NCI-H345 (cell line): ENCODE measurements at places on chromosomes 4 and X.
A peak's percentile ranks its signal among the peaks of the same experiment; 100 is the strongest.

- DNase-seq = no peak
Observed at GRCh38 chr4:179755322-179755721, 2313.1 kb upstream of the AGA start.

- DNase-seq = no peak
Observed at GRCh38 chr4:40275065-40275730, 59.9 kb upstream of the CHRNA9 start.

DNA sequence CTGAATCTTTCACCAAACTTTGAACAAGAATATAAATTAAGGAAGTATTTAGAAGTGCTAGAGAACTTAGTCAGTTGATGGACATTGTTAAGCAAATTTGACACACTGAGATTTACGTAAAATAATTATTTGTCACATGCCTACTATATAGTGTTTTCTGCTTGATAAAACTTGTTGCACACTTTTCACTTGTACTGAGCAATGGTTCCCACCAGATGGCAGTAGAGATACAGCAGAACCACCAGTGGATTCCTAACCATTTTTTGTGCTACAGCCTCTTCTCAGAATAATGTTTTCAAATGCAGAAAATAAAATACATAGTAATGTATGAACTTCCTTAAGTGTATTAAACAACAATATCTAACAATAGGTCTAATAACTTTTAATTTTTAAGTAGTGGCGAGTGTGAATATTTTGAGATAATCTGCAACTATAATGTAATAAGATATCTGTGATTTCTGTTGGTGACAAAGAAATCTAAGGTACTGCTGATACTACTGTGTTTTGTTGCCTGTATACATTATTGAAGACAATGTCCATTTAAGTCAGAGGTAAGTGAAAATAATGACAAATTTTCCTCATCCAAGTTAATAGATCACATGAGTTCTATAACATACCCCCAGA, 81.2 kb downstream of the APOOL start:
- DNase-seq = peak; percentile 1

DNA sequence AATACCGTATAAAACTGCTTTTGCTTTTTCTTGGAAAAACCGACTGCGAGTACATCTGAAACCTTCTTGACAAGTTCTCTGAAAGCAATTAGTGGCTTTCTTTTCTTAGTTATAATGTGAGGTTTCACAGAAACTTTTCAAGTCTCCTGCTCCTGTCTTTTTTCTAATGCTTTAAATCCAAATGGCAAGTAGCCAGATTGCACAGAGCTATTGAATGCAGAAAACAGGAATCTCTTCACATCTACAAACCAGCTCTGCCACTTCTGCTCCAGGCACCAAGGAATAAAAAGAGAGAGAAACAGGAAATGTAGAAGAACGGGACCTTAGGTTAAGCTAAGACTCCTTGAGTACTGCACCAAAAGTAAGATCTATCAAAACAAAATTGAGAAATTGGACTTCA, 267.3 kb upstream of the TET2 start:
- no peak for DNase-seq

DNA sequence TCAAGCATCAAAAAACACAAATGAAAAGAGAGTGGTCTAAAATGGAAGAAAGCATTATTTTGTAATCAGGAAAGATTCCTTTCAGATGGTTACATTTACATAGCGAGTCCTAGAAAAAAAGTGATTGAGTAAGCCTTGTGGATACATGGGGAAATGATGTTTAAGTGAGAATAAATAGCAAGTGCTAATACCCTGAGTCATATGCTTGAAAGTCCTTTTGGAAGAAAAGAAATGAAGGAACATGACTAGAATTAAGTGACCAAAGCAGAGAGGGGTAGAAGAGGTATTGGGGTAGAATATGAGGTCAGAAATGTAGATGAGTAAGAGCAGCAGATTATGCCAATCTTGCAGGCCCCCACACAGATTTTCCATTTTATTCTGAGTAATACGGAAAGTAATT, 814.8 kb upstream of the GRID2 start:
- no peak for DNase-seq

DNA sequence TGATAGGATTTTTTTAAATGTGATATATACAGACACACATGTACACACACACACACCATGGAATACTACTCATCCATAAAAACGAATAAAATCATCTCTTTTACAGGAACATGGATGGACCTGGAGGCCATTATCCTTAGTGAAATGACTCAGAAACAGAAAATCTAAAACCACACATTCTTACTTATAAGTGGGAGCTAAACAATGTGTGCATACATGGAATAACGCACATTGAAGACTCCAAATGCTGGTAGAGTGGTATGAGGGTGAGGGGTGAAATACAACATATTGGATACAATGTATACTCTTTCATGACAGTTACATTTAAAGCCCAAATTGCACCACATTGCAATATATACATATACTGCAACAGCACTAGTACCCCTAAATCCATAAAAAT, 120.2 kb upstream of the ADGRL3 start:
- DNase-seq = no peak

GRCh38 chrX:40039887-40040286, 57.9 kb downstream of the BCOR start:
- DNase-seq = no peak

DNA sequence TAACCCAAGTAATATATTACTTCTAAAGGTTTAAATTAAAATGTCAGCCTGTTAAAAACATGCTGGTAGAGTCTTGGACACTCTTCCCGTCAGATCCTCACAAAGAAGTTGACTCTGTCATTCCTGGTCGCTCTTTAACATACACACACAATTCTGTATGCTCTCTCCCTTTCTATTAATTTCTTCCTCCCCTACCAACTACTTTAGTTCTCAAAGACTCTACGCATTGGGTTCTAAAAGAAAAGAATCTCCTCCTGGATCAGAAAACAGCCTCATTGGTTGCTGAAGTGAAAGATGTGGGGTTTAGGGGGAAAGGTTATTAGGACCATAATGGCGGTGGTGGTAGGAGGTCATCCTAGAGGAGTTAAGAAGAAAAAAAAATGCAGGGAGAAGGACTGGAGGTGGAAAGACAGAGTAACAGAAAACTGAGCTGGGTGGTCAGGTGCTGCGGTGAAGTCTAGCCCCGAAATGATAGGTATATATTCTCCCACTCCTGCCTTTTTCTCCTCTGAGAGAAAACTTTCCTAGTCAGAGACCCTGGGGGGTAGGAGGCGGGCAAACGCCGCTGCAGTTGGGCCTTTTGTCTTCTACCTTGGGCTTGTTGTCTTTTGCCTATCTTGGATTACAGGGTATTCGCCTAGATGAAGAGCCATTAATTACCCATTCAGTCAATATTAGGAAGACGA, 5.2 kb upstream of the PITX2 start:
- DNase-seq = no peak

- peak; percentile 29 for DNase-seq
Observed at GRCh38 chr4:165384186-165384585, 5.4 kb downstream of the CPE start.

- no peak for DNase-seq
Observed at GRCh38 chrX:131359611-131360010, 70.5 kb upstream of the IGSF1 start.

DNA sequence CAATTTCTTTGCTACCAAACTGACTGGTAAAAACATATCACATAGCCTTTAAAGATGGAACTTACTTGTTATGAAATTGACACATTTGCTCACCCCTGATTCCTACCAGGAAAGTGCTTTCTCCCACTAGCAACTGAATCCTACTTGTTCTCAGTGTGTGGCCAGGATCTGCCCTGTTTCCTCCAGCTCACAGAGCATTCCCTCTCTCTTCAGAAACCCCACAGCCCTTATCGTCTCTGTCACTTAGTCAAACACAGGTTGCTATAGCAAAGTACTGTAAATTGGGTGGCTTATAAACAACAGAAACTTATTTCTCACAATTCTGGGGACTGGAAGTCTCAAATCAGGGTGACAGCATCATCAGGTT, 265.2 kb upstream of the BOD1L1 start:
- DNase-seq = no peak

GRCh38 chr4:92307866-92308265, 4.1 kb downstream of the GRID2 start:
- DNase-seq = no peak

DNA sequence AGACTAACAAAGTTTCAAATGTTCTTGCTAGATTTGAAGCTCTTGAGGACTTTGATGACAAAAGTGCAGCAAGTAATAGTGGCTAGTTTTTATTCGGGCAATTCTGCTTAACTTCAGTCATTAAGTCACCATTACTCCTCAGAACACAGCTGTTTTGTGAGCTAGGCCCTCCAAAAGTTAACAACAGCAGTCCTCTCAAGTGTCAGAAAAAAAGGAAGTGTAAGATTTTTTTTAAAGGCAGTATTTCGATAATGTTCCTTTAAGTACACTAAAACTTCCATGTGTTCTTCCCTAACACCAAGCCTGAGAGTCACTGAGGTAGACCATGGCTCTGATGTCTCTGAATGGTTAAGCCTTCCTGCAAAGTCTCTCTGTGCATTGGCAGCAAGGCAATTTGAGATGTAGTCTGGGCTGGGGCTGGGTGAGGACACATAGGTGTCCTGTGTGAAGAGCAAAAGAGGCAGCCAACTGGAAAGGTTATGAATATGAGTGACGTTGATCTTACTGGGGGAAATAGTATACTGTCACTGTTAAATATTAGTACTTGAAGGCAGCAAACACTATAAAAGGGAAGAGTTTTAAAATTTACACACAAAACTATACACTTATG, 174.0 kb upstream of the MAP3K15 start:
- no peak for DNase-seq

- DNase-seq = no peak
Observed at GRCh38 chr4:39521253-39521919, 5.9 kb downstream of the UGDH start.

DNA sequence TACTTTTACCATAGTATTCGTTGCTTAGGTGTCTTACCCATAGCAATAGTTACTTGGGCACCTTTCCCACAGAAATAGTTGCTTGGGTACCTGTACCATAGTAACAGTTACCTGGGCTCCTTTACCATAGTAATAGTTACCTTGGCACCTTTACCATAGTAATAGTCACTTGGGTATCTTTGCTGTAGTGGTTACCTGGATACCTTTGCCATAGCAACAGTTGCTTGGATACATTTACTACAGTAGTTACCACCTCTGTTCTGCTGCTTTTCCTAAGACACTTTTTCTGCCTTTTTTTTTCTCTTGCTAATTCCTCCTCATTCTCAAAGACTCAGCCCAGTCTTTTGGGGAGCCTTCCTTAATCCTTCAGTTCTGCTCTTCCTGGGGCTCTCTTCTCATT, 272.8 kb upstream of the PUDP start:
- DNase-seq = no peak

DNA sequence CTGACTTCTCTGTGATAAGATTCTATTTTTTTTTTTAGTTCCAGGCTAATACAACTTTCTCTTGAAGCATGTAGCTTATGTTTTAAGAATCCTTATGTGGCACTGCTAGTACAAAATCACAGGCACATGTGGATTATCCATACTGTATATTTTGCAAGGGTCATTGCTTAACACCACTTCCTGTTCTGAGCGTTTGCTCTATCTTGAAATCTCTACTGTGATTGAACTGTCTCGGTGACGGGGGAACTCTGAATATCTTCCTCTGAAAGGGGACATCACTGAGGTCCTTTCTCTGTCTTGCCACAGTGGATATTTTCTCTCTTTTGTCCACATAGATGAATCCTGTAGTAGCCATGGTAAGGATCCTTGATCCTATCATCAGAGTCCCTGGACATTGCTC, 2.1 kb upstream of the WFS1 start:
- no peak for DNase-seq

DNA sequence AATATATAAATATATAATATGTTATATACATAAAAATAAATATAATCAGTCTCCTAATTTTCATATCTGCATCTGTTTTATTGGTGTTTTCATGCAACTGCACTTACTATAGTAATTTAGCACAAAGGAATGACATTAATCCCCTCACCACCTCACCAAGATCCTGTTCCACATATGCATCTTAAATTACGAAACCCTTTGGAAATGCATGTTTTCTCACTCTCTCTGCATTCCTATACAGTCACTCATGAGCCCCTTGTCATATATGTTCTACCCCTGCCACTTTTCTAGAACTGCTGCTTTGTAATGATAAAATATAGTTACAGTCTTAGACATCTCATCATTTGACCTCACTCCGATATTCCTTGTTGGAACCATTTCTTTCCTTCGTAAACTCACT, 728.7 kb upstream of the SLIT2 start:
- DNase-seq = no peak

DNA sequence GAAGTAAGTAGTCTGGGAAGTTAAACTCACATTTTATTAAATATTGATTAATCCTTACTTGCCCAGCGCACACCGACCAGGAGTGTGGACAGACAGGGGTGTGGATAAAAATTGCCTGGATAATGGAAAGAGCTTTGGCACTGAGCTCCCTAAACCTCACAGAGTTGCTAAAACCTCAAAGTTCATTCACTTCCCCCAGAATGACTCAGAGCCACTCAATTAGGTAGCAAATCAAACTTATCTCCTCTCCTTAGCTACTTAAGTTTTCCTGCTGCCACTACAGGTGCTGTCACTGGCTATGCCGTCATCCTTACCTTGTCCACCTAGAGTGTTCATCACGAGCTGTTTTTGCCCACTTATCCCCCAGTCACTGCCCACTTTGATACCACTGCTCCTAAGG, 27.0 kb upstream of the MID1IP1 start:
- no peak for DNase-seq

DNA sequence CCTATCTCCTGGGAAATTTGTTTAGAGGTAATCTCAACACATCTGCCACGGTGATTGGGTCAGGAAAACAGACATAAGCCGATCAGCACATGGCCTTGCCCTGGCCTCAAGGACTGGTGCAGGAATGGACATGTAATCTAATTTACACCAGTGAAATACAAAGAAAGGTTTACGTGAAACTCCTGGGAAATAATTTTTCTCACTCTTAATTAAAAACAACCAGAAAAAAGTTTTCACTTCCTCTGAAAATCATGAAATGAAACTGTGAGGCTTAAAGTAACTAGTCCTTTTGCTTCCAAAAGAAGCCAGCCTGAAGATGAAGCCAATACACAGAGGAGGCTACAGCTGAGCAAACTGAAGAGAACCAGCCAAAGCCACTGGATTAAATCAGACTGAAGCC, 154.1 kb upstream of the FAM241A start:
- no peak for DNase-seq

GRCh38 chr4:95415346-95415771, 133.4 kb downstream of the UNC5C start:
- no peak for DNase-seq

DNA sequence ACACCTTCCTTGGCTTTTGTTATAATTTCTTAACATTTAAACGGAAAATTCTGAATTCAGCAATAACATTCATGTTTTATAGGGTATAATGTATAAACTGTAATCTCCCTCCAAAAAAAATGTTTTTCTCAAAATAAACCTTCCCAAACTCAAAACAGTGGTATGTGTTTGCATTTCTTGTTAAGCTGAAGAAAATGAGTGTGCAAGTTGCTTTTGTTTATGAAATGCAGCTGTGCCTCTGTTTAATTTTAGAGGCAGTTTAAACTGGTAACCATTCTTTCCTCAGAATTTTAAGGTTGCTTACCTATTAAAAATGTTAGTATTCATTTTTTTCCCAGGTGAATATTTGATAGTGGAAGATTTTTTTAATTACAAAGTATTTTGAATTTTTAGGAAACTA, 105.0 kb upstream of the ANKRD50 start:
- DNase-seq = no peak

GRCh38 chrX:71650333-71650969, 16.9 kb upstream of the LOC101059915 start:
- DNase-seq = no peak

GRCh38 chr4:18458465-18458864, 436.9 kb upstream of the LCORL start:
- DNase-seq = no peak

- DNase-seq = no peak
Observed at GRCh38 chr4:20617678-20618396, 82.4 kb upstream of the PACRGL start.
